IgD-negative memory B cell (primary cell): ENCODE measurements at places on chromosomes 7 and 10. TPM values are rescaled to one million over a fixed set of nuclear protein-coding genes. Genes with fewer than 3 reads are reported as not detected.

Gene BLNK
- polyA plus RNA-seq = 217 TPM

Gene RNF32
- 3.9 TPM for polyA plus RNA-seq

Gene TPST1
- 4.5 TPM for polyA plus RNA-seq

Gene PRF1
- 24.3 TPM for polyA plus RNA-seq

Gene ZNF488
- polyA plus RNA-seq = not detected

Gene PTF1A
- polyA plus RNA-seq = not detected

Gene FAM131B
- 0.38 TPM for polyA plus RNA-seq

Gene GPR15LG
- not detected for polyA plus RNA-seq

Gene VPS37D
- 0.39 TPM for polyA plus RNA-seq

Gene LRRD1
- polyA plus RNA-seq = not detected

Gene SLC16A12
- polyA plus RNA-seq = not detected

Gene EMX2
- polyA plus RNA-seq = not detected

Gene COL26A1
- polyA plus RNA-seq = not detected

Gene KMT2E
- polyA plus RNA-seq = 239 TPM

Gene GRM3
- polyA plus RNA-seq = not detected
